ENCODE measurements at places on chromosomes 4 and X.
A peak's percentile ranks its signal among the peaks of the same experiment; 100 is the strongest.

- H3K4me1 ChIP-seq: no peaks in the 10 kb centered on the region
- peak overlapping the region; percentile 78 for H3K4me3 ChIP-seq
- no peaks in the 10 kb centered on the region for H3K36me3 ChIP-seq
- no peak overlapping the region for H3K27ac ChIP-seq
- H3K27me3 ChIP-seq: no peaks in the 10 kb centered on the region
Measured at GRCh38 chr4:213971-214370, 89.7 kb downstream of the ZNF718 start.

DNA sequence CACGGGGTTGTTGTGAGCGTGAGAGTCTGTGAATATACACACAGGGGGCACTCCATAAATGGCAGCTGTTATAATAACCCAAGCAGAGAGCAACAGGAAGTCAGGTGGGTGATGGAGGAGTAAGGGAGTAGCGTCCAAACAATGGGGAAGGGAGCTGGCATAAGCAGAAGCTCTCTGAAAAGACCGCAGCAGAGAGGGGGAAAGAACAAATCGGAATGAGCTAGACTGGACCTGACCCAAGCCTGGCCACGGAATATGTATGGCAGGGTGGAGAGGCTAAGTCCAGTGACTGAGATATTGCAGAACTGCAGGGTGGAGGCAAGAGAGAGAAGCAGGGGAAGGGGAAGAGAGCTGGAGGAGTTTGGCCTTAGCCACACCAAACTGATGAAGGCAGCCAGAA, 6.5 kb upstream of the GJB1 start:
- H3K27me3 ChIP-seq: no peaks in the 10 kb centered on the region
- no peak overlapping the region for H3K4me3 ChIP-seq
- no peak for DNase-seq
- H3K36me3 ChIP-seq: no peaks in the 10 kb centered on the region
- no peak overlapping the region for H3K27ac ChIP-seq

DNA sequence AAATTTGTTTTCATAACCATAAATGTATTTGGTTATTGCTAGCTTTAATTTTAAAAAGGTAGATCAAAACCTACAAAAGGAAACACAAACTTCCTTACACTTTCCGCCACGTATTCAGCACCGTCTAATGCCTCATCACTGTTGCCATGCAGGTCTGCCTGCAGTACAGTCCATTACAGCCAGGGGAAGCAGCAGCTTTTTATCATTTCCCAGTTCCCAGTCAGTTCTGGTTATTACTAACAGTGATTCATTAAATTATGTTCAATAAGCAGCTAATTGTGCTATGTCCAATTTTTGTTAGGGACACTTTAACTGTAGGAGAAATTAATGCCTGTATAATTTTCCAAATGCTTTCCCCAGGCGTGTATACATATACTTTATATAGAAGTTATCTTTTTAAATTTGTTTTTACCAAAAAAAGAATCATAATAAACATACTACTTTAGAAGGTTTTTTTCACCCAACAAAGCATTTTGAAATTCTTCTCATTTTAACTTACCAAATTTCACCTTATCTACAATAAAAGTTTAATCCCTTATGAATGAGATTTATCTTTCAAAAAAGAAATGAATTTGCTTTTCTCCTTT, 93.3 kb downstream of the ANXA3 start:
- H3K27ac ChIP-seq: peak overlapping the region; percentile 52
- H3K4me3 ChIP-seq: no peak overlapping the region
- peak; percentile 73 for DNase-seq
- no peaks in the 10 kb centered on the region for H3K36me3 ChIP-seq
- H3K27me3 ChIP-seq: no peaks in the 10 kb centered on the region

GRCh38 chrX:43702660-43703059, 46.6 kb downstream of the MAOA start:
- no peak for DNase-seq
- no peaks in the 10 kb centered on the region for H3K36me3 ChIP-seq
- H3K27ac ChIP-seq: peak overlapping the region; percentile 63
- H3K4me1 ChIP-seq: no peaks in the 10 kb centered on the region
- no peak overlapping the region for H3K4me3 ChIP-seq

DNA sequence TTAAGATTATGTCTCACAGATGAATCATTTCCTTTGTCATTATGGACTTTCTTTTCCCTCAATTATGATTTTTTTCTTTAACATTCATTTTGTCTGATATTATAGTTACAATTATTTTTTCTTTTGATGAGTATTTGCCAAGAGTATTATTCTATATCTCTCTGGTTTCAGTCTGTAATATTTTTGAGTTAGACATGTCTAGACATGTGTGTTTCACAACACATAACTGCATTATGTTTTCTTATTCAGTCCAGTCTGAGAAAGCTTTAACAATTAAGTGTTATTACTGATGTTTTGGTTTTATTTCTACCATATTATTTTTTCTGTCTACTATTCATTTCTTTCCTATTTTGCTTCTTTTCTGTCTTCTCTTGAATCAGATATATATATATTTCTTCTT, 108.3 kb upstream of the MID1IP1 start:
- H3K27me3 ChIP-seq: no peaks in the 10 kb centered on the region
- no peak for DNase-seq

GRCh38 chrX:31338991-31339350, 267.1 kb upstream of the FTHL17 start:
- DNase-seq: no peak
- no peaks in the 10 kb centered on the region for H3K4me1 ChIP-seq
- no peaks in the 10 kb centered on the region for H3K36me3 ChIP-seq
- H3K27ac ChIP-seq: peak overlapping the region; percentile 47

Data from tibial artery (tissue), 4 donors.